CD4-positive, alpha-beta T cell treated with Interleukin-17A for 1 hour (primary cell): ENCODE measurements at places on chromosomes 6 and 20.
A peak's percentile ranks its signal among the peaks of the same experiment; 100 is the strongest.

DNA sequence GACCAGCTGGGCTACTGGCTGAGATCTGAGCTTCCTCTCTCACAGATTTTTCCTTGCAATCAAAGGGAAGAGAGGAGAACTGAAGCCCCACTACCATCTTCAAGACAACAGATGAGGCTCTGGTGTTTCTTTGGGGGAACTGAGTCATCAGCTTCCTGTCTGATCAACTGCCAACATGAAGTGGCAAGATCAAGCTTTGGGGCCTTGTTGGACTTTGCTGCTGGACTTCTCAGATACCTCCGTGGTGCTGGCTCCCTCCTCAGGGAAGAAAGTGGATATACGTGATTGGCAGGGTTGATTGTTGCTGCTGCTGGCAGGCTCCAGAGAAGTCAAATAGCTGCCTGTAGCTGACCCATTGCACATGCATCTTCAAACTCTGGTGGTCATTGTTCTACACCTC lies 3.6 kb upstream of the TOX2 start:
- no peak for DNase-seq

- DNase-seq: no peak
Observed at GRCh38 chr20:61178551-61179071, 73.5 kb upstream of the CDH4 start.

DNA sequence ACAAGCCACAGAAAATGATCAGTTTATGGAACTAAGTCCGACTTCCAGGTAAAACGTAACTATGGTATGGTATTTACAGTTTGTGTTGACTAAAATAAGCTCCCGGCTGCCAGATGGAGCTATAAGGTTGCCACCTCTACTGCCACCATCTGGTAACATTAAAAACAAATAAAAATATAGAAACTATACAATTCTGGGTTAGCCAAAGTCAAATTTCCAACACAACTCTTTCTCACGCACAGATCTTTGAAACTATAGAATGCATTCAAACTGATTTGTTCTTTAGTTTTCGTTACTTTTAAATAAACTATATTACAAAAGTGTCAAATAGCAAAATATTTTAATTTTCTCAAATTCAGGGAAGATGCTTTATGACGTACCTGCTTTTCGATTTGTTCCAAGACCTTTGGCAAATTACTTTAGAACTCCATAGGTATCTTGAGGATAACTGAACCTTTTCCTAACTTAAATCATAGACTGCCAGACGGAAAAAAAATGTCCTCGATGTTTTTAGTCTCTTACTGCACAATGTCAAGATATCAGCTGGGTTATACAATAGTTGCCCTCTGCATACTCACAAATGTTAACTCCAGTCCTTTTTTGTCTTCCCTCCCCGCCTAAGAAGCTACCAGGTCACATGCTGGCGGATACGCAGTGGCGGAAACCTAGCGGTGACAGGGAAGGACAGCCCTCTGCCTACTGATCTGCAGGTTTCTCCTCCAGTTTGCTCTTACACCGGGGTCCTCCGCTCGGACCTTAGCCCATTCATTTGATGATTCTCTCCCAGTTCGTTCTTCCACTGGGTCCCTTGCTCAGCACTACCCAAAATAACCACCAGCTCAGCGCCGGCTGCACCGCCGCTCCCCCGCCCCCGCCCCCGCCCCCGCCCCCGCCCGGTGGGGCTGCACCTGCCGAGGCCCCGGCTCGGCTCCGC lies 888 bp downstream of the SLC17A5 start:
- DNase-seq: peak; percentile 79

- no peak for DNase-seq
Observed at GRCh38 chr6:78995946-78996345, 82.1 kb downstream of the PHIP start.

DNA sequence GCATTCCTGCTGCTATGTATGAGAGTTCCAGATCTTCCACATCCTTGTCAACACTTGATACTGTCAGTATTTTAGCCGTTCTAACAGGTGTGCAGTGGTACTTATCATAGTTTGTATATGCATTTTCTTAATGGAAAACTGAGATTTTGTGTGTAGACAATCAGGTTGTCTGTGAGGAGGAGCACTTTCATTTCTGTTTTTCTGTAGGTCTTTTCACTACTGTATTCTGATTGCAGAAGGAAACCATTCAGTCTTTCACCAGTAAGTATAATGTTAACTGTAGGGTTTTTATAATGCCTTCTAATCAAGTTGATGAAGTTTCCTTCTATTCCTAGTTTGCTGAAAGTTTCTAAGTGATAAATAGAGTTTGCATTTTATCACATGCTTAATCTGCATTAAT lies 107.5 kb downstream of the C6orf58 start:
- DNase-seq: no peak

DNA sequence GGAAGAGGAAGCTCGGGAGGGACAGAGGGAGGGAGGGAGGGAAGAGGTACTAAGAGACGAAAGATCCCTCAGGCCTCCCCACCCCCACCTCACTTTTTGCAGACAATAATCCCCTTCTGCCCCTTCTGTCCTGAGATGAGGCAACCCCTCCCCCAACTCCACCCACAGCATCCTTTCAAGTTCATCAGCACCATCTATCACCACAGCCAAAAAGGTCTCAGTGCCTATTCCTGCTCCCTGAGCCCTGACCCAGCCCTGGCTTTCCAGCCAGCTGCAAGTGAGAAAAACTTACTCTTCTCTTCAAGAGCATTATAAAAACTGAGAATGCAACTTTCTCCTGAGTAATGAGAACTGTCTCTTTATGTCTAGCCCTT lies 133.2 kb upstream of the LRFN2 start:
- no peak for DNase-seq

GRCh38 chr6:32908897-32909296 lies 31.9 kb downstream of the HLA-DMB start:
- DNase-seq: no peak

DNA sequence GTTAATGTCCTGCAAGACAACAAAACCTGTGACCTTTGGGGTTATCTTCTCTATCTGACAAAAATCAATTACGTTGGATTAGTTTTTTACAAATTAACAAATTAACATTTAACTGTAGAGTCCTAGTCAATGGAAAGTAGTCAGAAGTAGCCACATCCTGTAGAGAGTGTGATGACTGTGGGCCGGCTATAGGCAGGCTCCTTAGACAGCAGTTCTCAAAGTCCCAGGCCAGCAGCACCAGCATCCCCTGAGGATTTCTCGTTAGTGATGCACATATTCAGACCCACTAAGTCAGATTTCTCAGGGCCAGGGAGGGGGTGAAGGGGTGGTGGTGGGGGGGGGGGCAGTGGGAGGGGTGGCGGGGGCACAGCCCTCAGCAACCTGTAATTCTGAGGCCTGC lies 37.2 kb downstream of the ZNF341 start:
- no peak for DNase-seq

DNA sequence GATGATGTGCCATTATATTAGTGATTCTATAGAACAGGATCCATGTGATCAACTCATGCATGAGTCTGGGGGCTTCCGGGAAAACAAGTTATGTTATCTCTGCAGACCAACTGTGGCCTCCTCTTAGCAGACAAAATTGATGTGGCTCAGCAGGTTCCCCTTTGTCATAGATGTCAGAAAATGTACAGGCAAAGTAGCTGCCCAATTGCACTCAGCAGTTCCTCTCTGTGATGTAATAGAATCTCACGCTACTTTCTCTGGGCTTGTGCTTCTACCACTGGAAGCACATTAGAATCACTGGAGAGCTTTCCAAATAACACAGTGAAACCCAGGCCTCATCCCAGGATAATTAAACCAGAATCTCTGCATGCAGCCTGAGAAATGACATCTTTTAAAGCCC lies 253.1 kb downstream of the SLC24A3 start:
- DNase-seq: no peak

- no peak for DNase-seq
Observed at GRCh38 chr20:21113697-21114096, 7.5 kb upstream of the LINC00237 start.

- no peak for DNase-seq
Observed at GRCh38 chr6:35354361-35355135, 12.2 kb downstream of the PPARD start.

DNA sequence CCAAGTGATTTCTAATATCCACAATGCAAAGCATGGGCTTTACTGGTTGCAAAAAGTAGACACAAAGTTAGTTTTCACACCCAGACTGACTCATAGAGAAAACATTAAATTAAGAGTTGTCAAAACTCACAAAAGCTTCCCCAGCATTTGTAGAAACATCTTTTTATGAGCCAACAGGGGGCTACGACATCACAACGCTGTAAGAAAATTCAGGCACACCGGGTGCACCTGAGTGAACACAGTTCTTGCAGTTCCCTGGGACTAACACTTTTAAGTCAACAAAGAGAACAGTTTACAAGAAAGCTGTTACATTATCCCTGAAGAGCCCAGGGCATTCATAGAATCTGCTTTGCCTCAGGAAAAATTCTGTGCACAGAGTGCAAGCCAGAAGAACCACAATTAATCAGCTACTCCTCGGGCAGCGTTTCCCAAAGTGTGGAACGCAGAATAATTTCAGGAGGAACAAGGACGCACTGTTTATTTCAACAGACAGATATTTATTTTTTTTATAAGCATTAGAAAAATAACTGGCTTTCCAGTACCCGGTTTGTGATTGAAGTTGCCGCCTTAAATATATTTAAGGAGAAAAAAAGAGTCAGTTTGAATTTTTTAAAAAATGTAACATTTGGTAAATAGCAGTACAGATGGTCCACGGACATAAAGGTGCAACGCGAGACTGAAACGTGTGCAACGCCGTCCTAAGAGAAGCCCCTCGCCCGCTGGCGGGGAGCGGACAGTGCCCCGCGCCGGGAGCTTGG lies 1.2 kb downstream of the NCOA5 start:
- DNase-seq: no peak

DNA sequence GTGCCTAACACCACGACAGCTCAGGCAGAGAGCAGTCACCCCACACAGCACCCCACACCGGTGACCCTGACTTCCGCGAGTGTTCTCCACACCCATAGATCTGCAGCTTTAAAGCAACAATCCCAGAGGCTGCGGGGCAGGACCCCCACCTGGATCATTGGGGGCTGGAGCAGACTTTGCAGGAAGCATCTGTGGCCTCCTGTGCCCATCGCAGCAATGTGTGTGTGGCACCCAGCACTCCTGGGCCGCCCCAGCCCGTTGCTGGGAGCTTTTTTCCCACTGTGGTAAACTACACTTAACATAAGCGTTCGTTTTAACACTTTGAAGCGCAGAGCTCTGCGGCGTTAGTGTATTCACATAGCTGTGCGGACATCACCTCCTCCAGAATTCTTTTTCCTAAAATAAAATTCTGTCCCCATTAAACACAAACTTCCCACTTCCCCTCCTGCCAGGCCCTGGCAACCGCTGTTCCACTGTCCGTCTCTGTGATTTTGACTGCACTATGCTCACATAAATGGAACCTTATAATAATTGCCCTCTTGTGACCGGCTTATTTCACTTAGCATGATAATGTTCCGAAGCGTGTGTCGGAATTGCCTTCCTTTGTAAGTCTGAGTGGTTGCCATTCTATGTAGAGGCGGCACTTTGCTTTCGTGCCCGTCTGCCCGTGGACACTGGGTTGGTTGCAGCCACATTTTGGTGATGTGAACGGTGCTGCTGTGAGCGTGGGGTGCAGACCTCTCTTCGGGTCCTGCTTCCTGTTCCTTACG lies 382.5 kb downstream of the CDH4 start:
- DNase-seq: no peak

- DNase-seq: no peak
Observed at GRCh38 chr6:119215309-119215708, 134.3 kb downstream of the MAN1A1 start.

DNA sequence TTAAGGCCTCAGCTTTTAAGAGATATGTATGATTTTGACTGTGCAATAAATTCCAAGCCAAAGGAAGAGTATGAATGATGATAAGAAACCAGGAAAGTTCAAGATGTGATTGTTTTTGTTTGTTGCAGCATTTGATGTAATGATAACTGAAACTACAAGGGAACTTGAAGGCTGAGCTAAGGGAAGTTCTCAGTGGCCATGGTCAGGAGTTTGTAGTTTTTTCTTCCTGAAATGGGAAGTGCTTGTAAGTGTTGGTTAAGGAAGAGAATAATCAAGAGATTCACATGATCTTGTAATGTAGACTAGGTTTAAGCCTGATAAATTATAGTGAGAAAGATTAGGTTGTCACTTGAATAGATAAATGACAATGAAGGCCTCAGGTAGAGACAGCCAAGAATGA lies 53.4 kb downstream of the PTCHD4 start:
- DNase-seq: no peak

DNA sequence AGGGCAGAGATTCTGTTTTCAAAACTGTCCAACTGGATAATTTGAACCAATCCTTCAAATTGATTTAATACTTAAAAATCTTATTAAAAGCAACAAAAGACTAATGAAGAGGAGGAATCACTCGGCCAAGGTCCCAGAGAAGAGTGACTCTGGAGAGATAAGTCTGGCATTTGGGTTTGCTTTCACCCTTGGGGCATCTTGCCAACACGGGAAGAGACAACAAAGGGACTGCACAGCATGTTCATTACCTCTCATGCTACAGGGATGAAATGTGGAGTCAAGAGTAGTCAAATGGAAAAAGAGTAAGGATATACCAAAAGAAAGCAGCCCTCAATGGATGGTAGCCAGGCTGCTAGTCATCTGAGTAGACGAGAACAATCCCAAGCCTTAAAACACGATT lies 68.2 kb downstream of the KHDRBS2 start:
- DNase-seq: no peak

- DNase-seq: no peak
Observed at GRCh38 chr6:7424967-7425807, 35.6 kb downstream of the RIOK1 start.
